ENCODE measurements at places on chromosomes 4 and X. TPM values are rescaled to one million over a fixed set of nuclear protein-coding genes. Genes with fewer than 3 reads are reported as not detected.

The NCAPG gene
- total RNA-seq = 28.2 TPM

The CT45A1 gene
- not detected for total RNA-seq

The NOA1 gene
- total RNA-seq = 19.2 TPM

The FAM114A1 gene
- 243 TPM for total RNA-seq

The NAP1L5 gene
- total RNA-seq = 7.0 TPM

The JADE1 gene
- 19.6 TPM for total RNA-seq

The NPNT gene
- total RNA-seq = not detected

The SOWAHB gene
- total RNA-seq = not detected

The SYN1 gene
- total RNA-seq = 0.30 TPM

The ETNPPL gene
- total RNA-seq = not detected

The CSAG3 gene
- total RNA-seq = not detected

The STS gene
- 1.5 TPM for total RNA-seq

The HPF1 gene
- 88.8 TPM for total RNA-seq

The NEUROG2 gene
- not detected for total RNA-seq

The PRRG3 gene
- total RNA-seq = not detected

The CENPVL3 gene
- total RNA-seq = not detected

The GABRG1 gene
- not detected for total RNA-seq

The SPINK2 gene
- total RNA-seq = not detected

The IL13RA1 gene
- 24.7 TPM for total RNA-seq

The P2RY4 gene
- 0.15 TPM for total RNA-seq

The MAMLD1 gene
- total RNA-seq = 1.2 TPM

The LNX1 gene
- 0.59 TPM for total RNA-seq

The GUCY1A1 gene
- total RNA-seq = 0.89 TPM

The VCX gene
- not detected for total RNA-seq

The NUDT11 gene
- total RNA-seq = 8.8 TPM

The STAP1 gene
- not detected for total RNA-seq

The PASD1 gene
- not detected for total RNA-seq

The REPS2 gene
- 0.74 TPM for total RNA-seq

The CYTL1 gene
- 1.5 TPM for total RNA-seq

The EGF gene
- not detected for total RNA-seq

The VGLL1 gene
- not detected for total RNA-seq

The SERTM2 gene
- total RNA-seq = not detected

The MGARP gene
- total RNA-seq = 11.3 TPM

The ZCCHC18 gene
- 0.59 TPM for total RNA-seq

The HSD17B13 gene
- under 0.01 TPM for total RNA-seq

The USP26 gene
- not detected for total RNA-seq

The FAM133A gene
- not detected for total RNA-seq

The ATP8A1 gene
- 0.45 TPM for total RNA-seq

The CT45A5 gene
- not detected for total RNA-seq

The PDE6B gene
- total RNA-seq = 2.5 TPM

The ZNF674 gene
- 1.8 TPM for total RNA-seq

The RBM3 gene
- 253 TPM for total RNA-seq
